Pancreas (tissue), 10 donors: ENCODE measurements at places on chromosomes 12 and 14. TPM values are rescaled to one million over a fixed set of nuclear protein-coding genes. Genes with fewer than 3 reads are reported as not detected.

DNA sequence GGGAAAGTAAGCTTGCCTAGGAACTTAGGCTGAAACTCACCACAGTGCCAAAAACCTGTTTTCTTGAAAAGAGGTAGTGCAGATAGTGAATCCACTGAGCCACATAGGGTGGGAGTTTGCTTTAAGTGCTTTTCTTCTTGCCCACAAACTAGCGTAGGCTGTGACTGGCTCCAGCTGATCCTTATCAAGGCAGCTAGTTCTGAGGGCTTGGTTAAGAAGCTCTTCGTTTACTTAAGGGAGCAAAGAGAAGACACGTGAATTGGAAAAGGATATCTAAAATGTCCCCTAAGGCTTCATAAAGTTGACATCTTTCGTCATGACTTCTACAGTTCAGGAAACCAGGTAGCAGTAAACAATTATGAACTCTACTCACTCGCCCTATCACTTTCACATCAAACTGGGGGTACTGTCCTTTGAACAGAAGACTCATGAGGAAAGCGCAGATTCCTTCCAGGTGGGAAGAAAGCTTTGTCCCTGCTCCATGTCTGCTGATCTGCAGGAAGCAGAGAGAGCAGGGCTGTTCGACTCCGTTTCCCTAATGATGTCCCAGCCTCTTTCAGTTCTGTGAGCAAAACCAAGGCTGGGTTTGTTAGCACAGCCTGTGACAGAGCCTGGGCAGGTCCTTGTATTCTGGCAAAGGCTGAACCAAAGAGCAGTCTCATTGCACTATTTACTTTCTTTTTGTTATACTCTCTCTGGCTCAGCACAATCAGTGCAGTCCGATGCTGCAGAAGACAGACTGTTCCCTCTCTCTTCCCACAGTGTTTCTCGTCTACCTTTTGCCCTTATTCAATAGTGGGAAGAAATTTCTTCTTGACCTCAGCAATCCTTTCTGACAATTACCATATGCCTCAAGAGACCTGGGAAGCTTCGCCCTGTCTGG is 93.5 kb upstream of the ETV6 start:
- DNase-seq: no peak

FAM186B gene
- total RNA-seq: 1.7 TPM

GRCh38 chr14:75539561-75540478 is 17.6 kb downstream of the BATF start:
- no peak for DNase-seq

GRCh38 chr12:31029916-31030562 is 43.6 kb upstream of the DDX11 start:
- no peak for DNase-seq

GRCh38 chr12:99387661-99388060 is 259.9 kb upstream of the GARIN6 start:
- DNase-seq: no peak

DBX2 gene
- not detected for total RNA-seq

- no peak for DNase-seq
These were observed 18.7 kb downstream of the RCOR1 start for GRCh38 chr14:102610968-102611811.

- DNase-seq: no peak
These were observed 39.2 kb upstream of the PPP1R13B start for GRCh38 chr14:103886304-103887169.

- no peak for DNase-seq
These were observed 40.9 kb upstream of the GSG1 start for GRCh38 chr12:13144266-13144828.

GRCh38 chr12:79358716-79359300 is 332.0 kb downstream of the PAWR start:
- DNase-seq: no peak

GRCh38 chr12:103774977-103775560 is 66.0 kb downstream of the NT5DC3 start:
- DNase-seq: peak; percentile 23

FZD10 gene
- 0.15 TPM for total RNA-seq

- DNase-seq: peak; percentile 14
These were observed 7.7 kb downstream of the TNFAIP2 start for GRCh38 chr14:103130965-103131364.

DNA sequence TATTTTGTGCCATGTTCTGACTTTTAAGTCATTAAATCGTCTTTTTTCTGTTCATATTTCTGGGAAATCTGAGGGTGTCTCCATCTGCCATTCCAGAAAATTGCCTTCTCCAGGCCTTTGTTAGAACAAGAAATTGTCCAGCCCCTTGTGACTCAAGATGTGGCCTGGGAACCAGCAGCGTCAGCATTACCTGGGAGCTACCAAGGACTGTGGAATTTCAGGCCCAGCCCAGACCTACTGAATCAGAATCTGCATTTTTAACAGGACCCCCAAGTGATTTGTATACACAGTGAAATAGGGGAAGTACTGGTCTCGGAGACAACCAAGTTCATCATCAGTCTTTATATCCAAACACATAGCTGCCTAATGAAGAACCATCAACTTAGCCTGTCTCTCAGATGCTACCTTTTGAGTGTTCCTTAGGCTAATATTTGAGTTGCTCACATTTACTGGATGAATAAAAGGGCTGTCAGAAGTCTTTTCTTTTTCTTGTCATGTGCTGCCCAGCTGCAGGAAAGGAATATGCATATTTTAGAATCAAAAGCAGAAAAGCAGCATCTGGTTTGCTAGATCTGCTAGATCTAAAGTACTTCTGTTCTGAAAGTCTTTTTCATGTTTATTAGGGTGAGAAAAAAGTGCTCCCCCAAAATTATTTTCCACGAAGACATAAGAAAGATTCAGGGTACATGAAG is 21.2 kb downstream of the GPHB5 start:
- no peak for DNase-seq

DNA sequence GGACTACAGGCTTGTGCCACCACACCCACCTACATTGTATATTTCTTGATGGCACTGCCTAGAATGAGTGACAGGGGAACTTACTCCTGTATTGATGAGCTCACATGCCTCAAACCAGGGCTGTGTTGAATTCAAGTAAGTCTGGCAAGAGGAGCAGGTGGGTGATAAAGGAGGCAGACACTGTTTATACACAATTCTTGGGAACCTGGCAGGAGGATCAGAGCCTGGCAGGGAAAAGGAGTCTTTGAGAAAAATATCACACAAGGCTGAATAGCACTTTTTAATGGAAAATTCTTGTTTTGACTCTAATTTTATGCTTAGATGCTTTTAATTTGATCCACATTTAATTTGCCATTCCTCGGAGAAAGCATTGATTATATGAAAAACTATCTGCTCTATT is 293.1 kb upstream of the NPAS3 start:
- DNase-seq: no peak

DNA sequence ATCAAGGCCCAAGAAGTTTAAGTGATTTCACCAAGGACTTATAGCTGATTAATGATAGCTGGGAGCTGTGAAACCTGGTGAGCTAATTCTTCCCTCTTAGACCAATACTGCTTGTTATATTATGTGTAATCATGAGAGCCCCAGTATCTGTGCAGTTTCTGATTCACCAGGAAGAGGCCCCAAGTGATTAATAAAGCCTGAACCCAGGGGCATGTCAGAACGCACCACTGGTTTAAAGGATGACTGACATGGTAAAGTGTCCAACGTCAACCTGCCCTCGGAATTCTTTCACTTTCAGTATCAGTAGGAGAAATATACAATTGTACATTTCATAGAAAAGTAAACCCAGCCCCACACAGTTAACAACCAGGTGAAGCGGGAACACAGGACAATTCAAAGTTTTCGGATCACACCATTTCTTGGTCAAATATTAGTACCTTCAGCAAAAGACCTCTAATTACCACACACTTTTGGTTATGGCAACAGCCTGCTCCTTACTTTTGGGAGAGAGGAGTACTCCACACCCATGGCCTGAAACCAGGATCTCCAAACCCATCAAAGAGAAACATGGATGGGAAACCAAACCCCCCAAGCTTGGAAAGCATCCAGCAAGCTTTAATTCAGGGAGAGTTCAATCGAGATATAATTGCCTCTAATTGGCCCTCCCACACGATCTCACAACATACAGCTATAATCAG is 28.5 kb downstream of the TMCC3 start:
- no peak for DNase-seq

- DNase-seq: no peak
These were observed 114.0 kb downstream of the BEGAIN start for GRCh38 chr14:100473249-100473648.

- no peak for DNase-seq
These were observed 21.0 kb upstream of the ANP32D start for GRCh38 chr12:48451372-48451771.

- no peak for DNase-seq
These were observed 32.5 kb upstream of the E2F7 start for GRCh38 chr12:77097846-77098245.

DNA sequence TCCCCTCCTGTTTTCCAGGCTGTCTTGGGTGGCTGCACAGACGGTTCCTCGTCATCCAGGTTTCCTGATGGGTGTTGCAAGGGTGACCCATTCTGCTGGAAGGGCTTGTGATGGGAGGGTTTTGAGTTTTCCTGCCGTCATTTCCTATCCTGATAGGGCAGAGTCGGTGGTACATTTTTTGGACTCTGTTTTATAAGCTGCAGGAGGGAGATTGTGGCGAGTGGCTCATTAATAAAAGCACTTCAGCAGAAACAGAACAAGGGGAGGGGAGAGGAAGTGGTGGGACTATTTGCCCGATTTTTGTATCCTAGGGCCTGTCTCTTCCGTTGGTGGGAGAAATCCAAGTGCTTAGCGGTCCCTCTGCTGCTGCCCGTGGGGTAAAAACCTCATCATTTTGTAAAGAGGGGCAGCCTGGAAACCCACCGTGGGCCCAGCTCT is 40.0 kb downstream of the TSPAN9 start:
- no peak for DNase-seq

ACRBP gene
- 4.1 TPM for total RNA-seq

OVCH1 gene
- total RNA-seq: not detected

CDCA3 gene
- 0.75 TPM for total RNA-seq
